Bronchial smooth muscle cell (primary cell): ENCODE measurements at places on chromosomes 7 and 10. TPM values are rescaled to one million over a fixed set of nuclear protein-coding genes. Genes with fewer than 3 reads are reported as not detected.

The RASA4B gene
- total RNA-seq, result 3.2 and 4.6 TPM in 2 replicates

The CYP3A7 gene
- total RNA-seq, result 0.34 and 1.1 TPM in 2 replicates

The ZNF853 gene
- total RNA-seq, result 0.47 and 3.2 TPM in 2 replicates

The FANK1 gene
- 6.0 and 8.5 TPM in 2 replicates for total RNA-seq

The SHTN1 gene
- 1.2 and 1.3 TPM in 2 replicates for total RNA-seq

The CAV1 gene
- total RNA-seq, result 273 and 450 TPM in 2 replicates

The ZNF735 gene
- not detected in 2 replicates for total RNA-seq

The MASTL gene
- 3.9 and 5.8 TPM in 2 replicates for total RNA-seq

The EGFR gene
- total RNA-seq, result 31.7 and 35.5 TPM in 2 replicates

The GPNMB gene
- total RNA-seq, result 264 and 417 TPM in 2 replicates

The C10orf62 gene
- total RNA-seq, result not detected in 2 replicates

The PHYHIPL gene
- under 0.01 TPM in 1 of 2 replicates, not detected in the other for total RNA-seq

The PPP1R3A gene
- total RNA-seq, result under 0.01 TPM in 1 of 2 replicates, not detected in the other

The DUS4L gene
- total RNA-seq, result 3.7 and 4.9 TPM in 2 replicates

The TFPI2 gene
- total RNA-seq, result 1.9 and 26.3 TPM in 2 replicates
